NCI-H526 treated with DMSO at 0.1 percent for 48 hours (cell line): ENCODE measurements at places on chromosomes 7 and 10.
A peak's percentile ranks its signal among the peaks of the same experiment; 100 is the strongest.

GRCh38 chr7:114718861-114719260 is 203.0 kb upstream of the MDFIC start:
- DNase-seq: no peak

GRCh38 chr7:142585425-142585824 is 163.8 kb upstream of the PRSS1 start:
- DNase-seq: no peak

DNA sequence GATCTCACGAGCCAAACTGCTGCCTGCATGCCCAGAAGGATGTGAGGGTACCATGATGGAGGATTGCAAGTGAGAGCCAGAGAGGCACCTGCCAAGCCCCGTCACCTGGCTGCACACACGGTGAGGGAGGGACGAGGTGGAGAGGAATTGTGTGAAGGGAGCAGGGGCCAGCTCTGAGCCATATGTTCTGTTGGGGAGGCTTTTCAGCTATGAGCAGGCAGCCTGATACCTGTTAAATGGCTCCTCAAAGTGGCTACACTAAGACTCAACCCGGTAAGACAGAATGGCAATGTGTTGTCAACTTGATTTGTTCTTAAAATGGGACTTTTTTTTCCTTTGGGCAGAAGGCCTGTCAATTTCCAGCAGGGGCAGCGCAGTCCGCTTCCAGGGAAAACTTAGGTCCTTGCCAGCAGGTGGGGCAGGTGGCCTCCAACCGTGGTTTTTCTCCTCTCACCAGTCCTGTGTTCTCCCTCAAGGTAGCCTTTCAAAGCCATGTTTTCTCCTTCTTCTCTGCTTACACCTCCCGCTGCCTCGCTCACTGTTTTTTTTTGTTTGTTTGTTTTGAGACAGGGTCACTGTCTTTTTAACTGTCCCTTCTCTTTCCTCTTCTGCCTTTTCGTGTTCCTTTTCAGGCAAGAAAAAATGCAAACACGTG is 57.7 kb upstream of the ZNRF2 start:
- DNase-seq: peak; percentile 55

GRCh38 chr10:52280051-52280450 is 34.0 kb upstream of the DKK1 start:
- no peak for DNase-seq

GRCh38 chr10:95522117-95522516 is 39.1 kb downstream of the SORBS1 start:
- no peak for DNase-seq

GRCh38 chr10:30728127-30728526 is 98.6 kb upstream of the LYZL2 start:
- no peak for DNase-seq

- no peak for DNase-seq
Observed at GRCh38 chr10:36026081-36026480, 384.0 kb upstream of the FZD8 start.

GRCh38 chr7:27155816-27156507 is 513 bp downstream of the HOXA7 start:
- DNase-seq: no peak

DNA sequence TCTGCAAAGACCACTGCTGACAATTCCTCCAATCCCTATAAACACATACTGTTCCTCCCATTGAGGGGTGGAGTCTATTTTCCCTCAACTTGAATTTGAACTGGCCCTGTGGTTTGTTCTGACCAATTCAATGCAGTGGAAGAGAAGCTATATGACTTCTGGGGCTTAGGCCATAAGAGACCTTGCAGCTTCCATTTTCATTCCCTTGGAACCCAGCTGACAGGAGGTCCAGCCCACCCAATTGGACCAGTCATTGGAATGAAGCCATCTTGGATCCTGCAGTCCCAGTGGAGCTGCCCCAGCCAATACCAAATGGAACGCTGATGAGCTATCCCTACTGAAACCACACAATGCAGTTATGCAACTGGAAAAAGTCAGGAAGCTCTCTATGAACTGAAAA is 8.9 kb upstream of the TMED4 start:
- DNase-seq: no peak

DNA sequence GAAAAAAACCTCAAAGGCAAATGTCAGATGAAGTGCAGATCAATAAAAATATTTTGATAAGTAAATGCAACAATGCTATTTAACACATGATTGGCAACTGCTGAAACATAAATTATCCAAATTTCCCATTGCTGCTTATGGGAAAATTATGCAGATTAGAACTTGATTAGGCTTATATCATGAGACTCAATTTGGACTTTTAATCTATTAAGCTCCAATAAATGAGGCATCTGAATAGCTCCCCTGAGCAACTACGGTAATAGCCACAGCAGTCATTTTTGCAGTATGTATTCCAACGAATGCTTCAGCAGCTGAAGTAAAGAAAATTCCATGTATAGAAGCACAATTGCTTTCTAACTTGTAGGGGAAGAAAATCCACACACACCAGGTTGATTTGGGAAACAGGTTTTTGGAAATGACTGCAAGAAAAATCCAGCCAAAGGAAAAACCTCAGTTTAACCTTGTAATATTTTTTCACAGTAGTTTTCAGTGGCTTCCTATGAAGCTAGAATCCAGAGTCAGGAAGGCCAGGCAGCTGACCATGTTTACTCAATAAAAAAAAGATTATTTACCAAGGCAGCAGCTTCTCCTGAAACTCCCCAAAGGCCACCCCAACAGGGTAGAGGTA is 716.1 kb downstream of the KCNMA1 start:
- no peak for DNase-seq

GRCh38 chr7:41630741-41631140 is 72.1 kb downstream of the INHBA start:
- no peak for DNase-seq

DNA sequence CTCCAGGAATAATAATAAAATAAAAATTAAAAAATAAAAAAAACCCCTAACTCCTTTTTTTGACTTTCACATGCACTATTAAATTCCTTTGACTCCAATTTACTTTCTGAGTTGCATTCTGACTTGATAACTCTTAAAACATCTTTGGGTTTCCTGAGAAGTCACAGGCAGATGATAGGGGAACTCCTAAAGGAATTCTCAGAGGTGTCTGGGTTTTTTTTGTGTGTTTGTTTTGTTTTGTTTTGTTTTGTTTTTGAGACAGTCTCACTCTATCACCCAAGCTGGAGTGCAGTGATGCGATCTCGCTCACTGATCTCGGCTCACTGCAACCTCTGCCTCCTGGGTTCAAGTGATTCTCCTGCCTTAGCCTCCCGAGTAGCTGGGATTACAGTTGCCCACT is 52.7 kb upstream of the APBB1IP start:
- DNase-seq: no peak

- no peak for DNase-seq
Observed at GRCh38 chr7:70937424-70937823, 194.5 kb upstream of the GALNT17 start.

DNA sequence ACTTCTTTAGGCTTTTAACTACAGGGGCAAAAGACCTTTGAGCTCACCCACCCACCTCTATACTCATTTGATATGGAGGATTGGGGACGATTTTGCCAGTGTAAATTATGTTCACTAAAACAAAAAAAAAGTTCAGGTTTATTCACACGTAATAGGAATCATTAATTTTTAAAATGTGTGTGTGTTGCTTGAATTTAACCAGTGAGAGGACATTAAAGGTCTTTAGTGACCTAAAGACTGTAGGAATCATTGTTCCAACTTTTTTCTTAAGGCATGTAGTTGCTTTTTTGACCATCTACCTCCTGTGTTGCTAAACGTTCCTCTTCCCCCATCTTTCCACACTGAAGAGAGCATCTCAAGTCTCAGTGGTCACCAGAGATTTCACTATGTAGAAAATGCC is 1.1 kb downstream of the SSBP1 start:
- DNase-seq: no peak

DNA sequence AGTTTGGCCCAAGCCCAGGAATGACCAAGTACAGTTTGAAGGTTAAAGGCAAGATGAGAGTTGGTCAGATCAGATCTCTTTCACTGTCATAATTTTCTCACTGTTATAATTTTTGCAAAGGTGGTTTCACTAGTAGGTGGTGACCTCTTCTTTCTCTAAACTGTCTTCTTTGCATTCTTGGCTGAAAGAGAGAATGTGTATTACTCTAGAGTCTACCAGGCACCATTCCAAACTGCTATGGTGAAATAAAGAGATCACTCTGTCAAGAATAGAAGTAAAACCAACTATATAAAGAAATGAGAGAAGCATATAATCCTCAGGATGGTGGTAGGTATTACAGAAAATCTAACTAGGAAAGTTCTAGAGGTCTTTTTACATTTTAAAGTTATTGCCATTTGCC is 72.7 kb downstream of the DYNC1I1 start:
- DNase-seq: no peak

DNA sequence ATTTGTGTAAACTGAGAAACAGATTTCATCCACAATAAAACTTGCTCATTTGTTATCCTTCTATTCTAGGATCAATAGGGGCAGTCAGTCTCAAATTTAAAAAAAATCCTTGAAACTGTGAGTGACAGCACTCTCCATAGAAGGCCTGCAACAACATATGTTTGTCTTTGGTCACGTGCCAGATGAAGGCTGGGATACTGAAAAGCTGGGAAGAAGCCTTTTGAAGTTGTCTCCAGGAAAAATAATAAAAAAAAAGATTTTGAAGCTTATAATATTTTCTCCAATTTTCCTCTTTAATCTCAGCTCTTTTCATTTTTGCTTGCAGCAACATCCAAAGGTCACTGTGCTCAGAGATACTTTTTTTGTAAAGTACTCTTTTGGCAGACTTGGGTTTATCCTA is 128.6 kb upstream of the SLC26A5 start:
- DNase-seq: no peak

DNA sequence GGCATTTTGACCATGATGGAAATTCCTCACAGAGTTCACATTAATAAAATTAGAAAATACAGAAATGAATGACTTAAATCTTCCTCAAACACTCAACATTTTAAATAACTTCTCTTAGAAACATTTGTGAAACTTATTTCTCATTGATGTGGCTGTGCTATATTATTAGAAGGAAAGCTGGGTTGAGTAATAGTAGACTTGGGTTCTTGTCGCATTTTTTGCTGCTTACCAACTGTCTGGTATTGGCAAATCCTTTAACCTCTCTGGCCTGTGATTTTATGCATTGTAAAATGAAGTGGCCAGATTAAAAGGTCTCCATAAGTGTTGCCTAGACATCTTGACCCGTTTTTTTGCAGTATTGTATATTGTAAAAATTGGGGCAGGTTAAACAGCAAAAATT is 66.5 kb downstream of the VPS50 start:
- no peak for DNase-seq

GRCh38 chr10:20616056-20616671 is 280.9 kb downstream of the NEBL start:
- DNase-seq: no peak

GRCh38 chr10:70849582-70850016 is 33.9 kb downstream of the SGPL1 start:
- no peak for DNase-seq

DNA sequence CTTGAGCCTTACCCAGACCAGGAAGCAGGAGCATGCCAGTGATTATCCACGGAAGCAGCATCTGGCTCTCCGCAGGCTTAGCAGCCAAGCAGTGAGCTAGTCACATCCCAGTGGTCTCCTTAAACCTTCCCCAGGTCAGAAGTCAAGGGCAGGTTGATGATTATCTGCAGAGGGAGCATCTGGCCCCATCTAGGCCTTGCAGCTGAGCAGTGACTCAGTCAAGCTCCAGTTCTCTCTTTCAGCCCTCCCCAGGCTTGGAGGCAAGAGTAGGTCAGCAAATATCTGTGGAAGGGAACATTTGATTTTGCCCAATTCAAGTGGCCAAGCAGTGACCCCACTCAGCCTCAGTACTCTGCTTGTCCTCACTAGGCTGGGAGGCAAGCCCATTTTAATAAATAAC is 61.6 kb downstream of the ANKRD7 start:
- DNase-seq: no peak
